Type B pancreatic cell (in vitro differentiated cells): ENCODE measurements at places on chromosomes 3 and 15. TPM values are rescaled to one million over a fixed set of nuclear protein-coding genes. Genes with fewer than 3 reads are reported as not detected.

The ZNF619 gene
- total RNA-seq: 7.3 and 7.9 TPM in 2 replicates

The PATL2 gene
- total RNA-seq: 1.0 and 1.2 TPM in 2 replicates

The GALNT15 gene
- total RNA-seq: 0.17 TPM in 1 of 2 replicates, not detected in the other

The ATP13A4 gene
- 10.2 and 11.4 TPM in 2 replicates for total RNA-seq

DNA sequence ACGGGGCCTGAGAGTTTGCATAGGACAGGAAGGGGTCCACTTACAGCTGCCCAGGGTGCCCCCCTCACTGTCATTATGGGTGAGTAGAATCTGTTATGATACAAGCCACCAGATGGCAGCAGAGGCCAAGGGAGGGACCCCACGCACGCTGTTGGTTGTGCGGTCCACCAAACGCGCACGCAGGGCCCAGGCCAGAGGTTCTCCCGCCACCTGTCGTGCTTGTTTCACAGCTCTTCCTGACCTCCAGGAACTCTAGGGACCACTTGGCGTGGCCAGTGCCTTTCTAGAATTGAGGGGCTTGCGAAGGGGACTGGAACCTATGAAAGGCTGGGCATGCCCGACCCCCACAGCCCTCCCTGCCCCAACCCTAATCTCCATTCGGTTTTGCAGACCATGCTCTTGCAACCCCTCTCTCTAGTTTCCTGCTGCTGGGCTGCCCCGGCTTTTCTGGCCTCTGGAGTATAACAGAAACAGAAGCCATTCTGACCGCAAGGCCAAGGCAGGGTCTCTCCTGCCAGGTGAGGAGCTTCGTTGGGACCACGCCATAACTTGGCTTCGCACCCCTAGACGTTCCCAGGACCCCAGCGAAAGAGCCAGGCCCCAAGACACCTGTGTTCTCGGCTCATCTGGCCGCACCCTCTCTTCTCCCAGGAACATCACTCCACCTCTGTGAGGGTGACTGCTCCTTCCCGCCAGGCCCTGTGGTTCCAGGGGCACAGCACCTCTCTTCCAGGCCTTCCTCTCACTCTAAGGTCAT lies 46.0 kb downstream of the ALDH1L1 start:
- no peak overlapping the region for H3K27ac ChIP-seq
- no peaks in the 10 kb centered on the region for H3K36me3 ChIP-seq
- H3K27me3 ChIP-seq: peaks cover 3% of the 10 kb centered on the region
- H3K4me3 ChIP-seq: no peak overlapping the region

GRCh38 chr3:39052583-39052982 lies 767 bp downstream of the WDR48 start:
- peaks cover 29% of the 10 kb centered on the region for H3K4me1 ChIP-seq
- peak overlapping the region; percentile 96 for H3K27ac ChIP-seq
- H3K4me3 ChIP-seq: peak overlapping the region; percentile 97

DNA sequence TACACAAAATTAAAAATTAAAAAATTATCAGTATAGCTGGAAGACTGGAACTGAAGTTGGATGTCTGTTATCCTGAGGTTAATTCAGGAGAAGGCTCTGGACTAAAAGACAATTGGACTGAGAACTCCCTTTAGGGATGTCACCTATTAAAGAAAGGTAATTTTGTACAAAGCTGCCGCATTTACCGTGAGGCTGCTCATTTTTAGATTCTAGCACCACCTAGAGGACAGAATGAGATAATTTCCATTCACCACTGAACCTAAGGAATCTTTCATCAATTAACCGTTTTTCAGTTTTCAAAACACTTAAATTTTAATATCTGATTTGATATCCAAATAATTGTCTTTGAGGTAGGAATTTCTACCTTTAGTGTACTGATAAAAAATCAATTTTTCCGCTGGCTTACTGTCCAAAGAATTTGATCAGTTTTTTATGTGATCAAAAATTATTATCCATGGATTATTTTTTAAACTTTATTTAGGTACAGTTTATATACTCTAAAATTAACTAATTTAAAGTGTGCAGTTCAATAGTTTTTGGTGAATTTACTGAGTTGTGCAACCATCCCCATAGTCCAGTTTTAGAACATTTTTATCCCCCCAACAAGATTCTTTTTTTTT lies 106.7 kb upstream of the TNIK start:
- no peaks in the 10 kb centered on the region for H3K36me3 ChIP-seq
- peaks cover 16% of the 10 kb centered on the region for H3K4me1 ChIP-seq
- H3K27me3 ChIP-seq: peaks cover 5% of the 10 kb centered on the region
- DNase-seq: no peak

- H3K27me3 ChIP-seq: peaks cover 3% of the 10 kb centered on the region
- DNase-seq: no peak
- H3K4me3 ChIP-seq: no peak overlapping the region
- H3K4me1 ChIP-seq: peaks cover 47% of the 10 kb centered on the region
- H3K27ac ChIP-seq: no peak overlapping the region
These were observed 66.5 kb downstream of the MAGEF1 start for GRCh38 chr3:184645336-184645735.

- peak overlapping the region; percentile 33 for H3K27ac ChIP-seq
- H3K4me3 ChIP-seq: peak overlapping the region; percentile 44
- H3K27me3 ChIP-seq: peaks cover 13% of the 10 kb centered on the region
- no peaks in the 10 kb centered on the region for H3K36me3 ChIP-seq
- H3K4me1 ChIP-seq: peaks cover 43% of the 10 kb centered on the region
These were observed 3.3 kb upstream of the ISLR start for GRCh38 chr15:74170071-74170844.

- H3K27ac ChIP-seq: no peak overlapping the region
- H3K36me3 ChIP-seq: peaks cover 4% of the 10 kb centered on the region
- DNase-seq: no peak
- H3K4me3 ChIP-seq: no peak overlapping the region
- H3K27me3 ChIP-seq: no peaks in the 10 kb centered on the region
- H3K4me1 ChIP-seq: peaks cover 15% of the 10 kb centered on the region
These were observed 3.7 kb downstream of the TCAIM start for GRCh38 chr3:44342176-44342790.

GRCh38 chr3:55292360-55292759 lies 194.7 kb downstream of the WNT5A start:
- peaks cover 11% of the 10 kb centered on the region for H3K27me3 ChIP-seq
- H3K27ac ChIP-seq: no peak overlapping the region
- no peaks in the 10 kb centered on the region for H3K36me3 ChIP-seq
- no peak overlapping the region for H3K4me3 ChIP-seq
- DNase-seq: no peak

- no peaks in the 10 kb centered on the region for H3K27me3 ChIP-seq
- DNase-seq: no peak
- H3K27ac ChIP-seq: peak overlapping the region; percentile 89
- H3K36me3 ChIP-seq: peaks cover 3% of the 10 kb centered on the region
These were observed 612 bp downstream of the APPL1 start for GRCh38 chr3:57227930-57228751.

GRCh38 chr3:89067736-89068135 lies 39.7 kb upstream of the EPHA3 start:
- no peak overlapping the region for H3K27ac ChIP-seq
- no peaks in the 10 kb centered on the region for H3K27me3 ChIP-seq
- no peaks in the 10 kb centered on the region for H3K4me1 ChIP-seq
- no peaks in the 10 kb centered on the region for H3K36me3 ChIP-seq

GRCh38 chr15:29826908-29827820 lies 4.9 kb upstream of the TJP1 start:
- DNase-seq: no peak
- peaks cover 6% of the 10 kb centered on the region for H3K27me3 ChIP-seq
- H3K4me1 ChIP-seq: peaks cover 11% of the 10 kb centered on the region
- H3K27ac ChIP-seq: no peak overlapping the region

DNA sequence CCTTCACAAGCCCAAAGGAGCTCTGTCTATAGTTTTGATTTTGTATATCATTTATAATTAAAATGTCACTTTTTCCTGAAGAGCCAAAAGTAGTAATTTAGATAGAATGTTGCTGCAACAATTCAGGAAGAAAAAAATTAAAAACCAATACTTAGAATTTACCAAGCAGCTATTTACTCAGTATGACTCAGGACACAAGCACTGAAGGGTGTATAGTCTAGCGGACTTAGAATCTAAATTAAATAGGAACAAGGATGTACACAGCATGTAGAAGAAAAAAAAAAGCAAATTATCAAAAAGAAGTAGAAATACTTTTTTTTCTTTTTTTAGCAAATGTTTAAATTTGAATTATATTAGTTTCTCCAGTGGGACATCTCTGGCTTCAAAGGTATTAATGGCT lies 31.6 kb downstream of the PGBD4 start:
- H3K4me3 ChIP-seq: no peak overlapping the region
- DNase-seq: no peak
- peaks cover 3% of the 10 kb centered on the region for H3K36me3 ChIP-seq
- H3K27me3 ChIP-seq: no peaks in the 10 kb centered on the region
- H3K27ac ChIP-seq: no peak overlapping the region

GRCh38 chr15:78272776-78273175 lies 8.4 kb downstream of the DNAJA4 start:
- peaks cover under 1% of the 10 kb centered on the region for H3K36me3 ChIP-seq
- no peak overlapping the region for H3K27ac ChIP-seq
- DNase-seq: no peak

DNA sequence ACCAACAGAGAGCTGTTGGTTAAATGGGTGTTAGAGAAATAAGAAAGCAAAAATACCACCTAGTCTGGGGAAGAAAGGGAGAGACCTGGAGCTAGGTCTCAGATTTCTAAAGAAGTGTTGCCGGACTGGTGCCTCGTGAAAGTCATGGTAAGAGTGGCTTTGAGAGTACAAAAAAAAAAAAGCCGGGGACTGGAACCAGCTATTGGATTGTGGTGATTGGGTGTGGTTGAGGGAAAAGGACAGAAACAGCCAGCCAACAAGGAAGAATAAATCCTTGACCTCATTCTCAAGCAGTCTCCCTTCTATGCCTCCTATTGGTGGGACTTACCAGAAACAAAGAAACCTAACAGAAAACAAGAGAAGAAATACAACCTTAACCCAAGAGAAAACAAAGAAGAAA lies 346.4 kb upstream of the KCNMB2 start:
- no peak overlapping the region for H3K27ac ChIP-seq
- H3K27me3 ChIP-seq: no peaks in the 10 kb centered on the region
- peaks cover 8% of the 10 kb centered on the region for H3K4me1 ChIP-seq
- peaks cover 4% of the 10 kb centered on the region for H3K36me3 ChIP-seq

DNA sequence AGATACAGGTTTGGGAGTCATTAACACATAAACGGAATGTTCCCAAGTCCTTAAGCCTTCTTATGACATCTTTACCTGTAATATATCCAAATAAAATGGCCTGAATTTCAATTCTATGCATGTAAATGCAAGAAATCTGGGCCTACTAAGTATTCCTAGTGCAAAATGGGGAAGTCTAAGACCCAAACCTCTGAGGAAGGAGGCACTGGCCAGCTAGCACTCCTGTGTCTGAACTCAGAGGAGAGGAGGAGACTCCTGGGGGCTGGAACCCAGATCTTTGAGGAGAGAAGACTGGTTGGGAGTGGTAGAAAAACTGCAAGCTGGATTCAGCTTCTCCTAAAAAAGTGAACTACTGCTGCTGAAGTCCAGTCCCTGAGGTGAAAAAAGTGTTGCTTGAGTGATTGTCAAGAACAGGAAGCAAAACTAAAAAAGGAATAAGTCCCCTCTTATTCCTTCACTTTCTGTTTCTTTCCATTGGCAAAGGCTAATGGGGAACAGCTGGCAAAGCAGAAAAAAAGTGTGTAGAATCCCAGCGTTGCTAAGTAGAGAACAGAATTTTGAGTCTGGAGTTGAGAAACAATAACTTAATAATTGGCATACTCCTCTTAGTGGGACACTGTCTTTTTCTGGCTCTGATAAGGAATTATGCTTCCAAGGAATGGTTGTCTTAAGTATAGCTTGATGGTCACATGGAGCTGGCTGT lies 54.8 kb upstream of the ATP2C1 start:
- no peak overlapping the region for H3K4me3 ChIP-seq
- DNase-seq: no peak
- H3K36me3 ChIP-seq: no peaks in the 10 kb centered on the region
- H3K4me1 ChIP-seq: no peaks in the 10 kb centered on the region

- no peaks in the 10 kb centered on the region for H3K4me1 ChIP-seq
- no peak overlapping the region for H3K27ac ChIP-seq
- DNase-seq: no peak
- H3K36me3 ChIP-seq: peaks cover 4% of the 10 kb centered on the region
- H3K27me3 ChIP-seq: no peaks in the 10 kb centered on the region
These were observed 5.2 kb upstream of the NOX5 start for GRCh38 chr15:69009341-69009740.

GRCh38 chr3:172256101-172256734 lies 192.0 kb downstream of the GHSR start:
- DNase-seq: no peak
- no peak overlapping the region for H3K4me3 ChIP-seq
- H3K27me3 ChIP-seq: no peaks in the 10 kb centered on the region
- peaks cover 29% of the 10 kb centered on the region for H3K36me3 ChIP-seq
- peaks cover 36% of the 10 kb centered on the region for H3K4me1 ChIP-seq

GRCh38 chr15:70585707-70586034 lies 177.7 kb downstream of the UACA start:
- peaks cover 6% of the 10 kb centered on the region for H3K27me3 ChIP-seq
- no peaks in the 10 kb centered on the region for H3K36me3 ChIP-seq
- no peak for DNase-seq
- H3K4me1 ChIP-seq: peaks cover 31% of the 10 kb centered on the region

GRCh38 chr3:194083637-194084224 lies 52.2 kb upstream of the HES1 start:
- no peak for DNase-seq
- H3K27me3 ChIP-seq: peaks cover 2% of the 10 kb centered on the region
- H3K27ac ChIP-seq: no peak overlapping the region
- H3K4me3 ChIP-seq: no peak overlapping the region
- no peaks in the 10 kb centered on the region for H3K36me3 ChIP-seq

GRCh38 chr3:48068886-48069285 lies 52.7 kb upstream of the MAP4 start:
- H3K27me3 ChIP-seq: no peaks in the 10 kb centered on the region
- H3K27ac ChIP-seq: no peak overlapping the region
- peaks cover 16% of the 10 kb centered on the region for H3K4me1 ChIP-seq
- no peak for DNase-seq
- no peak overlapping the region for H3K4me3 ChIP-seq

DNA sequence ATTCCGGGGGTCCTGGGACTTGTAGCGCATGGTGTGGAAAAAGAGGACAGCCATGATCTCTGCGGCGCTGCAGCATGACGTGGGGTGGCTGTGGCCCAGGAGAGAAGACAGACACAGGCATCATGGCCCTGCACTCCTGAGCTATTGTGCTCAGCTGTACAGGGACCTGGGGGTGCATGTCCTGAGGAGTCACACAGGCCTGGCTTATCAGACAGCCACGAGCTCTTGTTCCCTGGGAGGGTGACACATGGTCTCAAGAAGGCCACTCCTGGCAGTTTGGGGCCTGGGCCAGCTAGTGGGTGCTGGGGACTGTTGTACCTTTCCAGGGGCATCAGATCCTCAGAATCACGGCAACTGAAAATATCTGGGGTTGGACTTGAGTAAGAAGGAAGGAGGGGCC lies 13.7 kb downstream of the TKT start:
- H3K4me3 ChIP-seq: no peak overlapping the region
- peak overlapping the region; percentile 50 for H3K27ac ChIP-seq
- peaks cover 23% of the 10 kb centered on the region for H3K36me3 ChIP-seq

DNA sequence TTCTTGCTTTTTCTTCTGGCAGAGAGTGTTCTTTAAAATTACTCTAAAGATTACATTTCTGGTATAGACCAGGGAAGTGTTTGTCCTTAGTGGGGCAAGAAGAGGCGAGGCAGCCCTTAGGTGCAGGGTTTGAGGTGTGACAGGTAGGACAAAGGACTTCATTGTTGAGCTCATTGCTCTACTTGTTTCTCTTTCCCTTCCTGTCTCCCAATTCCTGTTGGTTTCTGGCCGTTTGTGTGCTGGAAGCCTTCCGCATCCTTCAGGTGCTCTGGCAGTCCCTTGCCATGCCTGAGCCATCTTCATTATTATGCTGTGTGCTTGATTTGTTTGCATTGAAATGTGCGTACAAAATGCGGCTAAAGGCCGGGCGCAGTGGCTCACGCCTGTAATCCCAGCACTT lies 85.1 kb downstream of the CCK start:
- H3K27ac ChIP-seq: peak overlapping the region; percentile 86
- no peak overlapping the region for H3K4me3 ChIP-seq
- peaks cover 16% of the 10 kb centered on the region for H3K36me3 ChIP-seq
- no peak for DNase-seq
- no peaks in the 10 kb centered on the region for H3K27me3 ChIP-seq
